ENCODE measurements at places on chromosomes 6 and 20.
A peak's percentile ranks its signal among the peaks of the same experiment; 100 is the strongest.

- no peak for DNase-seq
Measured at GRCh38 chr6:19354181-19354580, 483.0 kb upstream of the ID4 start.

GRCh38 chr6:7561153-7561964, 19.9 kb downstream of the DSP start:
- no peak for DNase-seq

DNA sequence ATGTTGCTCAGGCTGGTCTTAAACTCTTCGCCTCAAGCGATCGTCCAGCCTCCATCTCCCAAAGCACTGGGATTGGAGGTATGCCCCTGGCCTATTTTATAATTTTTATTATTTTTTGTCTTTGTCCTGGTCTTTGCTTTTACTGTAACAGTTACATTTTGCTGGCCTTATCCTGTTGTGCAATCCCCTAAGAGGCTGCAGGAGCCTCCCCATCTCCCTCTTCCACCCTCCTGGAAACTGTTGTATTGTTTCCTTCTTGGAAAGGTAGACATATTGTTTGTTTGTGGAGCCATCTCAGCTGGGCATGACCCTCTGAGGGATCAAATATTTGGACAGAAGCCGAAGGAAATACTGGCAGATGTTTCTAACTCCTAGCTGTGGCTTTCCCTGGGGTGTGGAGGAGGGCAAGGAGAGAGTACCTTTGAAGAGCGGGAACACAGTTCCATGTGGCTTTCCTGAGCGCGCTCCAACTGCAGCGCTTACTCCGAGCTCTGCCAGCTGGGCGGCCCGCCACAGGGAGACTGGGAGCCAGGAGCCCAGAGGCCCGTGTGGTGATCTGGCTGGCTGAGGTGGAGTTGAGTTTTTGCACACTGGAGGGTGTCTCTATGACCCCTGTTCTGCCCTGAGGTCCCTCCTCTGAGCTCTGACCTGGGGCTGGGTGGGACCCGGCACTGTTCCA, 4.9 kb downstream of the MAPK13 start:
- DNase-seq: no peak

DNA sequence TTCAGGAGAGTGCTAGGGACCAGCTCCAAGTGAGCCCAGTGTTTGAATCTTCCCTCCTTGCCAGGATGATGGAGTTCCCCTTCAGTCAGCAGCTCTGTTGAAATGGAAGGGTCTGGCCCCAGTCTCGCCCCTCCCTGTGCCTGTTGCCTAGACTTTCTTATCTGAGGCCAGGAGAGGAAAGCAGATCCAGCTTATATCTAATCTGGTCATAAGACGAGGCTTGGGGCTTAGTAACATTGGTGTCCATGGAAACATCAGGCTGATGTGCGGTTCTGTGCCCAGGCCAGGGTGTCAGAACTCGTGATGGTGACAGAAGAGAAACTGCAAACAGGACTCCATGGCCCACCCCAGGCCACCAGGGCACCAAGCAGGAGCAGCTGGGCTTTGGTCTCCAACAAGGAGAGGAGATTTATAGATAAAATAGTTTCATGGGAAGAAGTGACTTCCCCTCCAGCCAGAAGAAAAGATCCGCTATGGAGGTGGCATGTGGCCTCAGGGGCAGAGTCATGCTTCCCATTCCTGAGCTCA, 9.8 kb downstream of the MAS1L start:
- no peak for DNase-seq

- DNase-seq: no peak
Measured at GRCh38 chr20:1941226-1941625, 46.0 kb downstream of the SIRPA start.

DNA sequence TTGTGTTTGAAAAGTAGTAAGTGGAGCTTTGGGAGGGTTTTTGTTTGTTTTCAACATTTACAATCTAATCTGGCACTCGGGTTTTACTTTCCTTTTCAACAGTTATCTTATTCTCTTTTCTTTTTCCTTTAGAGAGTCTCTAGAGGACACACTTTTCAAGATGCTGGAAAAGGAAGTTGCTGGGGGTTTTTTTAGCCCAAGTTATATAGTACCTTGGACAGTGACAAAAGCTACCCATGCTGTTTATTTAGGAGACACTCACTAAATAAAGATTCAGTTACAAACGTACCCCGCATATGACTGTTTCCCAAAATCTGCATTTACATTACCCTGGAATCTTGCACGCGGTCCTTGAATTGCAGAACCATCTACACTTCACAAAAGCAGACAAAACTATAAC, 78.8 kb downstream of the MAP7 start:
- DNase-seq: no peak

- DNase-seq: peak; percentile 74
Measured at GRCh38 chr6:99241905-99242534, 107.5 kb downstream of the FAXC start.

- DNase-seq: no peak
Measured at GRCh38 chr20:33710681-33711445, 9.2 kb downstream of the PXMP4 start.

GRCh38 chr20:48202334-48203113, 417.2 kb upstream of the SULF2 start:
- DNase-seq: no peak

GRCh38 chr20:36407199-36407733, 101.1 kb downstream of the DLGAP4 start:
- DNase-seq: peak; percentile 42

DNA sequence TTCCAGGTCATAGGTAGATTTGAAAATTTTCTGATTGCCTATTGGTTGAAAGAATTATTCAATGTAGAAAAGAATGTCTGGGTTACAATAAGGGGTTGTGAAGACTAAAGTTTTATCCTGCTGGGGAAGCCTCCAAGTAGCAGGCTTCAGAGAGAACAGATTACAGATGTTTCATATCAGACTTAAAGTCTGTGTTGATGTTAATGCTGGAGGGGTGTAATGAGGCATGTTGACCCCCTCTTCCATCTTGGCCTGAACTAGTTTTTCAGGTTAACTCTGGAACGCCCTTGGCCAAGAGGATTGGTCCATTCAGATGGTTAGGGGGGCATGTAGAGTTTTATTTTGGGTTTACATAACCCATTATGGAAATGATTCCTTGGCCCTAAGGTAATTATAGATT, 356.2 kb downstream of the UTRN start:
- no peak for DNase-seq

DNA sequence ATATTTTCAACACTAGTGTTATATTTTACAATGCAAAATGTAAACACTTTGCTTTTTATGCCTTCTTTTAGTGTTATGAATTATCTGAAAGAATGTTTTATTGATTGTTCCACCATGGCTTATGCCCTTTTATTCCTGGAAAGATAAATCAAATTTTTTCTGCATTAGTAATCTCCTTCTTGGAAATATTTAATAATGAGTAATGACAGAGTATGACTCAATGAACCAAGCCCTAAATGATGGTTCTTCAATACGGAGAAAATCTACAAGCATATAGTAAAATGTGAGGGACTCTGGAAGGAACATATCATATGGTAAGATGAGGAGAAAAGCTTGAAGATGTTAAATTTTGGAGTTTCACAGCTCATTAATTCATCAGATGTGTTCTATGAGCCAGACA, 929.6 kb downstream of the C6orf118 start:
- DNase-seq: no peak

GRCh38 chr20:43376831-43377230, 80.9 kb upstream of the SRSF6 start:
- no peak for DNase-seq

- no peak for DNase-seq
Measured at GRCh38 chr6:141401851-141402250, 730.9 kb upstream of the GJE1 start.

GRCh38 chr20:14523090-14523489, 185.7 kb upstream of the FLRT3 start:
- DNase-seq: no peak

- no peak for DNase-seq
Measured at GRCh38 chr6:61682562-61682961, 603.5 kb downstream of the KHDRBS2 start.

DNA sequence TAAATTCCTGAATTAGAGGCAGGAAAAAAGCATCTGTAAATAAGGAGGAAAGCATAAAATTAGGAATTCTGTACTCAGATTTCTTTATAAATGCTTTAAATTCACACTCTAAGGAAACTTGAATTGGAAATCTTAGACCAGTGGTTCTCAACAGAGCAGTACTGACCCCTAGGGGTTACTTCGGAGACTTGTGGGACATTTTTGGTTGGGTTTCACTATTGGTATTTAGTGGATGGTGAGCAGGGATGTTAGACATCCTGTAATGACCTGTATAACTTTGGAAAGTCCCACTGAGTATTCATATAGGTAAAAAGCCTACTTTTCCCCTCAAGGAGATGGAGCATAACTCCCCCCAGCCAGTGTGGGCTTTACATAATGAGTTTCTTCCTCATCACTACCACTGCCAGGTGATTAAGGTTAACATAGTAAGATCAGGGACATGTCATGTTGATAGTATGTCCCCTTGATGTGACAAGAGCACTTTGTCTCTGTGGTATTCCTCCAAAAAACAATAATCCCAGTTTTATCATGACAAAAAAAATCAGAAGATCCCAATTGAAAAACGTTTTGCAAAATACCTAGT, 31.0 kb downstream of the GLO1 start:
- peak; percentile 73 for DNase-seq

DNA sequence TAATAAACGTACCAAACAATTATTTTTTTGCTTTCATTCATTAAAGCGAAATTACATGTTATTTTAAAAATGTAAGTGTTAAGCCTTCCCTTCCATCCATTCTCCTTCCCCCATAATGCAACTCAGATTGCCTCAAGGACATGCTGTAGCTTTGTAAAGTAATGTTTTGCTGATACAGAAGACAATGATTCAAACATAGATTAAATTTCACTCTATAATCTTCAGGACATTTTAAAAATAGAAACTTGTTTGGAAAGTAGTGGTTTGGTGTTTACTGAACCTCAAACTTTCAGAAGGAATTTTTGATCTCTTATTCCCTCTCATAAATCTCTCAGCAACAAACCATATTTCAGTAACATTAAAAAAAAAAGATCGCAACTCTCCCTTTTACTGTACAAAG, 350.9 kb upstream of the HSF2 start:
- no peak for DNase-seq

GRCh38 chr6:74579047-74579446, 626.8 kb downstream of the COL12A1 start:
- DNase-seq: no peak

All from RKO (cell line).